Activated T-cell treated with anti-CD3 and anti-CD28 coated beads for 48 hours (primary cell): ENCODE measurements at places on chromosomes 6 and 20.

- DNase-seq = no peak
Measured at GRCh38 chr6:85470023-85470410, 20.1 kb downstream of the NT5E start.

DNA sequence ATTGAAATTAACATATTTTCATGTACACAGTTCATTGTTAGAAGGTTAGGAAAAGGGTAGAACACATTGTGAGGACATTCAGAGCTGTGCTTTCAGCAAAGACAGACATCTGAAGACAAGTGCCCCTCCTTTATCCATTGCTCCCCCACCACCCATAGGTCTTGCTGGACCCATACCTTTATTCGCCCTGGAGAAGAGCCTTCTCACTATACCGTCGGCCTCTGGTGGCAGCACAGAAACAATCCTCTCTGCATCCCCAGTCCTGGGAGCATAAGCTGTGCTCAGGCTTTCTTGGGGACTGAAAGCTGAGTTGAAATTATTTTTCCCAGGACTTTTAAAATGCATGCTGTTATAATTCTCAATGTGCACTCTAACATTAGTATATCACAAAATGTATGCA is 372.3 kb downstream of the EPHA7 start:
- no peak for DNase-seq

DNA sequence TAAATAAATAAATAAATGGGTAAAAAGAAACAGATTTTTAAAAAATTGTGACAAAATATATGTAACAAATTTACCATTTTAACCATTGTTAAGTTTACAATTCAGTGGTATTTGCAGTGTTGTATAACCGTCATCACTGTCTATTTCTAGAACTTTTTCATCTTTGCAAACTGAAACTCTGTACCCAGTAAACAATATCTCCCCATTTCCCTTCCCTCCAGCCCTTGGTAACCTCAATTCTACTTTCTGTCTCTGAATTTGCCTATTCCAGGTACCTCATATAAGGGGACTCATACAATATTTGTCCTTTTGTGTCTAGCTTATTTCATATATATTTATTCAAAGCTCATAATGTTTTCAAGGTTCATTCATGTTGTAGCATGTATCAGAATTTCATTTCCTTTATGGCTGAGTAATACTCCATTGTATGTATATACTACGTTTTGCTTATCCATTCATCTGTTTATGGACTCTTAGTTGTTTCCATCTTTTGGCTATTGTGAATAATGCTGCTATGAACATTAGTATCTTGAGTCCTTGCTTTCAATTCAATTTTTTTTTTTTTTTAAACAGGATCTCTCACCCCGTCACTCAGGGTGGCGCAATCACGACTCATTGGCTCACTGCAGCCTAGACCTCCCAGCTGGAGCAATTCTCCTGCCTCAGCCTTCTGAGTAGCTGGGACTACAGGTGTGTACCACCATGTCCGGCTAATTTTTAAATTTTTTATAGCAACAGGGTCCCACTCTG is 8.9 kb downstream of the MANBAL start:
- DNase-seq = no peak

DNA sequence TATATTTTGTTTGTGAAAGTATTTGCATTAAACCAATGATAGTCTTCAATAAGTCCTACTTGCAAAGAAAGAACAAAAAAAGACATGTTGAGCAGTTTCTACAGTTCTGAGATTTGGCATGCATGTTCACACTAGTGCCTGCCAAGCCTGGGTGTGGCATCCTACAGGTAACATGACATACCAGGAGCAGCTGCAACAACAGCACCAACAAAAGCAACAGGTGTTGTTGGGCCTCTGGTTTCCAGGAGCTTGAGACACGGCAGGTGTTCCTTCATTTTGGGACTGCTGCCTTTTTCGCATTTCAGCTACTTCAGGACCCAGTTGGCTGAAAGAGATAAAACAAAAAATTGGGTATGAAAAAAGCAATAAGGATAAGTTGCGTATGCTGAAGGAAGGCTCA is 41.2 kb upstream of the MTRF1L start:
- DNase-seq = no peak

GRCh38 chr6:105352037-105352617 is 50.8 kb downstream of the PREP start:
- no peak for DNase-seq

- no peak for DNase-seq
Measured at GRCh38 chr20:51750037-51750769, 18.0 kb downstream of the ATP9A start.
